ENCODE measurements at places on chromosomes 3 and 15.

GRCh38 chr3:133747907-133748639 is 1.9 kb downstream of the TF start:
- no peak for DNase-seq

- DNase-seq = no peak
These were observed 70.1 kb downstream of the CD200 start for GRCh38 chr3:112403103-112403502.

GRCh38 chr3:157572559-157573270 is 69.5 kb upstream of the VEPH1 start:
- DNase-seq = peak; percentile 51

DNA sequence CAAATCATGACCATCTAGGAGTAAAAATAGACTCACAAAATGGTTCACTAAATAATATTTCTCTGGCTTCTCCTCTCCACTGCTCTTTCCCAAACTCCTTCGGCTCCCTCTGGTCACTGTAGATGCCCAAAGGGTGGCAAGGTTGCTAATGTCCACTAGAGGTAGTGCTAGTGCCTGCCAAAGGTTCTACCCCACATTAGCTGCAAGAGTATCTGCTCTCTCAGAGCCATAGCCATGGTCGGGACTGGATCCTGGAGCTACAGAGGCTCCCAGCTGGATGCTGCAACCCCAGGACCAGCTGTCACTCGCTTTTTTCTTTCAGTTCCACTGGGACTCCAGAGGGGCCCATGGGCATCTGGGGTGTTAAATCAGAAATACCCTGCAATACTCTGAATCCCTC is 8.5 kb downstream of the HTR3D start:
- peak; percentile 46 for DNase-seq

- no peak for DNase-seq
These were observed 189.9 kb downstream of the VGLL3 start for GRCh38 chr3:86801066-86801465.

GRCh38 chr3:172177046-172177445 is 137.7 kb downstream of the FNDC3B start:
- DNase-seq = no peak

- DNase-seq = no peak
These were observed 98.7 kb upstream of the BFSP2 start for GRCh38 chr3:133301194-133301593.

DNA sequence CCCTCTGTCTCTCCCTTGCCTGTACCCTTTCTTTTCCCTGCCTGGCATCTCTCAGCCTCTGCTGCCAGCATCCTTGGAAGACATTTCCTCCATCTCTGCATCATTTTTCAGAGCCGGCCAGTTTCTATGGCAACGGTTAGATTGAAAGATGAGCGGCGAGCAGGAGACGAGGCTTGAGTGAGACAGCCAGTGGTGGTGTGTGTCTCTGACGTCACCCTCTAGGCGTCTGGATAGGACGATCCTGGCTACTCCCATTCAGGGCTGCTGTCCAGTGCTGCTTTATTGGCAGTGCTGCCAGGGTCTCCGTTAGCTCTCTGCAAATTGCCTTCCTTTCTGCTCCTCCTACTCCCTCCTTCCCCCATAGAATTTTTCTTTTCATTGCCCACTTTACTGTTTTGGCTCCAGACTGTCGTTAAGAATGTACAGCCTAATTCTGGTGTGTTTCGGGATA is 57.9 kb downstream of the TRAK1 start:
- DNase-seq = no peak

DNA sequence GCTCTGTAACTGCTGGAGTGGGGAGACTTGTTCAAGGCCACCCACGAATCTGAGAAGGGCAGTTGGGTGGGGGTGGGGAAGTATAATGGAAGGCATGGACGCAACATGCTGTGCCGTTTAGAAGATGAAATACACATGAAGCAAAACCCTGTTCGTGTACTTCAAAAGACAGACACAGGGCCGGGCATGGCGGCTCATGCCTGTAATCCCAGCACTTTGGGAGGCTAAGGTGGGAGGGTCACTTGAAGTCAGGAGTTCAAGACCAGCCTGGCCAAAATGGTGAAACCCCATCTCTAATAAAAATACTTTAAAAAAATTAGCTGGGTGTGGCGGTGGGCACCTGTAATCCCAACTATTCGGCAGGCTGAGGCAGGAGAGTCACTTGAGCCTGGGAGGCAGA is 36.9 kb upstream of the SFMBT1 start:
- DNase-seq = no peak

DNA sequence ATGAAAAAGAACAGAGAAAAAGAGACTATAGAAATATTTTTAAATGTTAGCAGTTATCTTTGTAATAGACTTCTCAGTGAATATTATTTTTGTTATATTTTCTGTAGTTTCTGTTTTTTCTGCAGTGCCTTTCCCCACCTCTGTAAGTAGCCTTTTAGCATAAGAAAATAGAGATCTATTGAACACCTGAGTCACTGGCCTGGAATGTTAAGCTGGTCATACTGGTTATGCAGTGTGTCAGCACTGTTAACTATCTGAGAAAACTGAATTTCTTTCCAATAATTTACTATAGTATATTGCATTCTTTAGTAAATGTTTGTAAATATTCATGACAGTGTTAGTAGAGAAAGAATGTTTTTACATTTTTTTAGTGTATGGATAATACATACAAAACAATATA is 79.8 kb downstream of the NECTIN3 start:
- DNase-seq = no peak

GRCh38 chr15:69729167-69729748 is 276.6 kb downstream of the RPLP1 start:
- peak; percentile 24 for DNase-seq

DNA sequence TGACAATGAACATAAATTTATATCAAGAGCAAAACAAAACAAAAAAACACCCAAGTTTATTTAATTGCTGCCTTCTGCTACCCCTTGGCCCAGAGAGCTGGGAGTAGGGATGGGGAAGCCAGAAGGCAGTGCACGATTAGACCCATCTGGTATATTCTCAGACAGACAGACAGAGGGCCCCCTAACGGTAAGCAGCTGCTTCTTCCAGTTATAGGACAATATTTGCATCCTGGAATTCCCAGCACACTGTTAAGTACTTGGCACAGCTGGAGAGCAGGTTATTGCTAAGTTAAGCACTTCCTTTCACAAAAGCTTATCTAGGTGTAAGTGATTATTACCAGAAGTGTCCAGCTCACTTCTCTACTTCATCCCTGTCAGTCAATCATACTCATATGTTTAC is 39.3 kb downstream of the C2CD4B start:
- peak; percentile 54 for DNase-seq

DNA sequence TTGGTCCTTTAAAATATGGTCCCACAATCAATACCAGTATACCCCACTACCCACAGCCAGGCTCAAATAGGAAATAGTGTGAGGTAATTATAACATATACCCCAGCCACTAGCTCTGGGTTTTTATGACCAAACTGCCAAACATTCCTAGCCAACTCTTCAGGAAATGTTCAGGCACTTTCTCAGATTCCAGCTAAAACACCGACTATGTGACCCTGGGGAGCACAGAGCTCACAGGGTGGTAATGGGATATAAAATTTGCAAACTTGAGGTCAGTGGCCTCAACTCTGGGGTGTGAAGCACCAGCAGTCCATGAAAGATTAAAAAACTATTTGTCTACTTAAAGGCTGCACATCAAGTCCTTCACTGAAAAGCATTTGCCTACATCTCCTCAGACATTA is 12.9 kb downstream of the FBN1 start:
- no peak for DNase-seq

GRCh38 chr3:130835483-130835882 is 58.4 kb upstream of the ATP2C1 start:
- no peak for DNase-seq

DNA sequence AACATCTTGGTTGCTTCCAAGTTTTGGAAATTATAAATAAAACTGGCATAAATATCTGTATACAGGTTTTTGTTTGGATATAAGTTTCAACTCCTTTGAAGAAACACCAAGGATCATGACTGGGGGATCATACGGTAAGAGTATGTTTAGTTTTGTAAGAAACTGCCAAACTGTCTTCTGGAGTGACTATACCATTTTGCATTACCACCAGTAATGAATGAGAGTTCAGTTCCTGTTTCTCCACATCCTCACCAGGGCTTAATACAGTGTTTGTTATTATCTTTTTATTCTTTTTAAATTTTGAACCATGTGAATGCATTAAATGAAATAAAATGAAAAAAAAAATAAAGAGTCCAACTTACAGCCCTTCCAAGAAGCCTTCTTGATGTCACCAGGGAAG is 3.7 kb upstream of the ANKUB1 start:
- no peak for DNase-seq

DNA sequence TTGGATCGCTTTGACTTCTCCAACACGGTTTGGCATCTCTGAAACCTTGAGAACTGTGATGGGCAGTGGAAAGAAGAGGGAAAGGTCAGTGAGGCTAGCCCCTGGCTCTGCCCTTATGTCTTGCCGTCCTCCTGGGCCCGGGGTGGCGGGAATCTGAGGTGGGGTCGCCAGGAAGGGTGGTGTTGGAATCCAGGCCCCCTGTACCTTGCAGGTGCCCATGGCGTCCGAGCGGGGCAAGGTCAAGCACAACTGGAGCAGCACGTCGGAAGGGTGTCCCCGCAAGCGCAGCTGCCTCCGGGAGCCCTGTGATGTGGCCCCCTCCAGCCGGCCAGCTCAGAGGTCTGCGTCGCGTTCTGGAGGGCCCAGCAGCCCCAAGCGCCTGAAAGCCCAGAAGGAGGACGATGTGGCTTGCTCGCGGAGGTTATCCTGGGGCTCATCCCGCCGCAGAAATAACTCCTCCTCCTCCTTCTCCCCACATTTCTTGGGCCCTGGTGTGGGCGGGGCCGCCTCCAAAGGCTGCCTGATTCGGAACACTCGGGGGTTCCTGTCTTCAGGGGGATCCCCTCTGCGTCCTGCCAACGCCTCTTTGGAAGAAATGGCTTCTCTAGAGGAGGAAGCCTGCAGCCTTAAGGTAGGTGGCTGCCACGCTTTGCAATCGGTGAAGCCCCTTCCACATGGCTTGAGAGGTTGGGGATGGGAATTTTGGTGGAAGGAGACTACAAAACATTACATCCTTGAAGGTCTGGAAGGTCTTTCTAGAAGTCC is 907 bp downstream of the TATDN2 start:
- no peak for DNase-seq

- DNase-seq = peak; percentile 71
These were observed 26.5 kb upstream of the ACTC1 start for GRCh38 chr15:34821831-34822230.

- no peak for DNase-seq
These were observed at the start of gene LARP6 for GRCh38 chr15:70853973-70854665. LARP6 (minus strand) TSS chr15:70854157; CDS start chr15:70854088, 69 bp downstream.

- no peak for DNase-seq
These were observed 77.1 kb upstream of the MEX3B start for GRCh38 chr15:82122746-82123400.

DNA sequence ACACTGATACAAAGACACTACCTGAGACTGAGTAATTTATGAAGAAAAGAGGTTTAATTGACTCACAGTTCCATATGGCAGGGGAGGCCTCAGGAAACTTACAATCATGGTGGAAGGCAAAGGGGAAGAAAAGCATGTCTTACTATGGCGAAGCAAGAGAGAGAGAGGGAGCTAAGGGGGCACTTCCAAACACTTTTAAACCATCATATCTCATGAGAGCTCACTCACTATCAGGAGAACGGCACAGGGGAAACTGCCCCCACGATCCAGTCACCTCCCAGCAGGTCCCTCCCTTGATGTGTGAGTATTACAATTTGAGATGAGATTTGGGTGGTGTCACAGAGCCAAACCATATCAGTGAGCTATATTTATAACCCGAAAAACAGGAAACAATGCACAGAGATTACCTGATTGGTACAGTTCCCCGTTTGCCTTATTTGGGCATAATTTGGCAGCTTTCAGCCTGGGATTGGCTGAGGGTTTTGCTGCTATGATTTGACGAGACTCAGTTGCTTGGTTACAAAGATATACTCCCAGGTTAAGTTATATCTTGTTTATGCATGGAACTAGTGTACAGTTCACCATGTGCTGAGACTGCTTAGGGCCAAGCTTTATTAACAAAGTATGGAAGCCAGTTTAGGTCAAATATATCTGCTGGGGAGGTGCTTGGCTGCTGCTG is 184.2 kb downstream of the NR2F2 start:
- DNase-seq = no peak

- no peak for DNase-seq
These were observed 2.3 kb upstream of the ADPGK start for GRCh38 chr15:72785841-72786240.

DNA sequence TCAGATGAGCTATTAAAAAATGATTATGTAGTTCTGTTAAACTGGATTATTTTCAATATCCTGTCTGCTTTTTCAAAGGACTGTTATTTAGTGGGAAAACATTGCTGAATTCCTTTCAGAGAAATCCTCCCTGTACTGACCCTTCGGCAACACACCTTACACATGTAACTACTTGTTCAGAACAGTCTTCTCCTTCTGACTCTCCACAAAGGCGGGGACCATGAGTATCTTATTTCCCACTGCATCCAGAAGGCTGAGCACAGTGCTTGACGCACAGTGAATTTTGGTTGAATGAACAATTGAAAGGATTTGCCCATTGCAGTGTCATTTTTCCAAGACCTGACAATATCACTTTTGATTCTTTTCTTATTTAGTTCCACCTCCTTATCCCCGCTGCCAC is 23.1 kb upstream of the CFAP161 start:
- no peak for DNase-seq

DNA sequence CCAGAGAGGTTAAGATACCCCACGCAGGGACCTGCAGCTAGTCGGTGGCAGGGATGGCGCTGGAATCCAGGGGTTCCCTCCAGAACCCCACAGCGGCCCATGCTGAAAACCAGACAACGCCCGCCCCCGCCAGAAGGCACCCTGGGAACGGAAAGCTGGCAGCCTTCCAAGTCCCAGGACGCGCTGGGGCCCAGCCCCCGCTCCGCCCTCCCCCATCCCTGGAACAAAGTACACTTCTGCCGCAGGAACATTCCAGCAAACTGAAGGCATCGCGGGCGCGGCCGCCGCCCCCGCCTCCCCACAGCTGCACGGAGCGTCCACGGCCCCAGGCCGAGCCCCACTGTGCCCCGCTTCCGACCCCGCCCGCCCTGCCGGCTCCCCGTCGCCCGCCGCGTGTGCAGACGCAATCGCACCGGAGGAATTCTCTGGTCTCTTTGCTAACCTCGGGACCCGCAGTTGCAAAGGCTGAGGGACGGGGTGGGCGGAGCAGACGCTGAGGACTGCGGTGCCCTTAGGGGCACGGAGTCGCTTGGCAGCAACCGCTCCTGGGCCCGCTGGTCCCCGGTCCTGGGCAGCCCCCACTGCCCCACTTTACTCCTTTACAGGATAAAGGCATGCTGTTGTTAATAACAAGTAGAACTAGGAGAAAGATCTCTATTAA is 44.8 kb upstream of the RNU6-1 start:
- no peak for DNase-seq

Data from NCI-H1694 (cell line).